Activated CD4-positive, alpha-beta T cell treated with anti-CD3 and anti-CD28 coated beads for 24 hours (primary cell): ENCODE measurements at places on chromosomes 1 and 21.

DNA sequence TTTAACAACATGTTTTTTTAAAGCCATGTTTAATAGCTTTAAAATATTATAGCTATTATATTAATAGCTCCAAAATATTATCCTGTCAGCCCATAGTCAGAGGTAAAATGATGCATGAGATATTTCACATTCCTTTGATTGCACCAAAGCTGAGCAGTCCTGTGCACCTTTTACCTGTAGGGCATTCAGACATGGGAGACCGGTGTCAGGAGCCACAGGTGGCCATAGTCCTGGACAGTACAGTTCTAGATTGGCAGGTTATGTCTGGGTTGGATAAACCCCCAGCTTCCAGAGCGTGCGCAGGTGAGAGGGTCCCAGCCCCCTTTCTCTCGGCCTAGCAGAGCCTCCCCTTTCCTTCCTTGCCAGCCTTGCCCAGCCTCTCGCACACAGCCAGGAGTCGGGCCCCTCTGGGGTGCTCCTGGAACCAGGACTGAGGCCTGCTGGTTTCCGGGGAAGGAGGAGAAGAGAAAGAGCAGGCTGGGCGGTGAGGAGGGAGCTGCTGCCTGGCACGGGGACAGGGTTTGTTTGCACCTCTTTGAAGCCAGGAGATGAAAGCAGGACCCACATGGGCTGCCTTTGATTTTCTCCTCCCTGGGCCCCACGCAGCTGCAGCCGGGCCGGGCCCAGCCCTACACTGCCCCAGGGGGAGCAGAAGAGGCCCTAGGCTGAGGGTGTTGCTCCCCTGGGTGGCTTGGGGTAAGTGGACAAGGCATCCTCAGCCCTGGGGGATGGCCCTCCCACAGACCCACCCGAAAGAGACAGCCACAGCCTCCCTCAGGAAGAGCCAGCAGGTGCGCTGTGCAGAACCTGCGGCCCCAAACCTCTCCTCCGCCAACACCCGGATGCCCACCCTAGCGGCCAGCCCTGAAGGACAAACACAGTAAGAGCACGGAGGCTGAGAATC, 75.2 kb upstream of the TARDBP start:
- no peak for DNase-seq

DNA sequence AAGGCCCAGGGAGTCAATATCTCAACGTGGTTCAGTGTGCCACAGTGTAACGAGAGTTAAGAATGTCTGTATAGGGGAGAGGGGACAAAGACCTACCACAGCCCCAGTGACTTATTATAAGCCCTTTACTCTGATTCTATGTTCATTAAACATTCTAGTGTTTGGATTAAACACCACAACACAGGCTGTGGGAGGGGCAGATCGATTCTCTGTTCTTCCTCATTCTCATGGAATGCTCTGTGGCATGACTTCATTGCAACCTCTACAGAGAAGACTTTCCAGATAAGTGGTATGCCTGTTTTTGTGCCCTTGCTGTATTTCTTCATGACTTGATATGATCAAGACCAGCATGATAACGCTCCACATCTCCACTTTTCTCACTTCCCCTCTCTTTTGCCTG, 39.0 kb upstream of the CD5L start:
- DNase-seq: no peak

GRCh38 chr1:153277852-153278251, 18.4 kb downstream of the LORICRIN start:
- DNase-seq: peak; percentile 48

DNA sequence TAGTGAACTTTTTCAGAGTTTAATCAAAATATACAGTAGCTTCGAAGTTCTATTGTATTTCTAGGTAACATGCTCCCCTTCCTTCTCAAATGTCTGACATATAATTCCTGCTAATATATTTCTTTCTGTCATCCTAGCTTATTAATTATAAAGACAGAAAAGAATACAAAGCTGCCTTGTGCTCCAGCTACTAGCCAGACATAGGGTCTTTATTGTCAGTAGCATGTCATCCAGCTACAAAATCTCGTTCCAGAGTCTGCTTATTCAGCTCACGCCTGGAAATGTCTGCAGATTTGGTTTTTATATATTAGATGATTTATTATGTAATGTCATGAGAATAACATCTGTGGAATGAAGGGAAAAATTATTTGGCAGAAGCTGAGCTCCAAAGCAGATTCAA, 1102.8 kb downstream of the BRINP3 start:
- DNase-seq: no peak

- no peak for DNase-seq
Observed at GRCh38 chr1:44903011-44903680, 60.1 kb upstream of the PTCH2 start.

DNA sequence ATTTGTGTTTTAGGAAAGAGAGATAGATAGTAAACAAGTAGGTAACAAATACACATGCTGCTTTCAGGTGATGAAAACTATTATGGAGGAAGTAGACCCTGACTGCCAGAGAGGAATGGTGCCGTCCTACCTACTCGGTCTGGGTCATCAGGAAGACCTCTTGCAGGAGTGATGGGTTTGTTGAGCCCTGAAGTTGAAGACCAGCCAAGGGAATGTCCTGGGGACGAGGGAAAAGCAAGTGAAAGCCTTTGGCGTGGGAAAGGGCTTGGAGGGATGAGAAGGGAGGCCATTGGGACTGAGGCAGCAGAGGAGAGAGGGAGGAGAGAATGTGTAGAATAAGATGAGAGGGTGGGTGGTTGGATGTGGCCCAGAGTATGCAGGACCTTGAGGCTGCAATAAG, 379.5 kb upstream of the USP24 start:
- DNase-seq: no peak

DNA sequence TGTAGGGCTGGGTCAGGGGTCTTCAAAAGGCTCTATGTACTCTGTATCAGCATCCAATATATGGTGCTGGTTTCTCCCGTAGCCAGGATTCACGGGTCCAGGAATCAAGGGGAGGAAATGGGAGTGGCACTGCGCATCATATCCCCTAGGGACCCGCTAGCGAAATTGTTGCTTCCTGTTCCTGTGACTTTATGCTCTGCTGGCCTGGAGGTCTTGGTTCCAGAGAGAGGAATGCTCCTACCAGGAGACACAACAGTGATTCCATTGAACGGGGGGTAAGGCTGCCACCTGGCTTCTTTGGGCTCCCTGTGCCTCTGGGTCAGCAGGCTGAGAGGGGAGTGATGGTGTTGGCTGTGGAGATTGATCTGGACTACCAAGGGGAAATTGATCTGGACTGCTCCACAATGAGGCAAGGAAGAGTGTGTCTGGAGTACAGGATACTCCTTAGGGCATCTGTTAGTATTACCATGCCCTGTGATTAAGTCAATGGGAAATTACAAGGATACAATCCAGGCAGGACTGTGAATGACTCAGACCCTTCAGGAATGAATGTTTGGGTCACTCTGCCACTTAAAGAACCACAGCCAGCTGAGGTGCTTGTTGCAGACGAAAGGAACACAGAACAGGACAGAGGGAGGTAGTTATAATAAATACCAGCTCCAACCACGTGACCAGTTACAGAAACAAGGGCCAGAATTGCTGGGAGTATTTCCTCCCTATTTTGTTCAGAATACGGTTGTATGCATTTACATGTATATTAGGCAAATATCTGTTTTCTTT, 10.2 kb downstream of the SPSB1 start:
- DNase-seq: no peak

GRCh38 chr1:81670286-81670685, 130.4 kb upstream of the ADGRL2 start:
- DNase-seq: no peak

- no peak for DNase-seq
Observed at GRCh38 chr1:93614541-93614940, 67.1 kb downstream of the BCAR3 start.

- DNase-seq: no peak
Observed at GRCh38 chr1:32666901-32667566, 16.0 kb downstream of the RBBP4 start.
